ENCODE measurements at places on chromosomes 1 and 21. TPM values are rescaled to one million over a fixed set of nuclear protein-coding genes. Genes with fewer than 3 reads are reported as not detected.

The TEX38 gene
- not detected for total RNA-seq

The CYP4B1 gene
- total RNA-seq: 1,059 TPM

The TMEM125 gene
- total RNA-seq: 0.20 TPM

The CA6 gene
- total RNA-seq: not detected

The C1QC gene
- total RNA-seq: 130 TPM

The ATP6V1G3 gene
- total RNA-seq: not detected

The BATF3 gene
- 3.5 TPM for total RNA-seq

The ACTL8 gene
- total RNA-seq: not detected

- H3K27ac ChIP-seq: no peak overlapping the region
- H3K4me3 ChIP-seq: no peak overlapping the region
- H3K36me3 ChIP-seq: no peaks in the 10 kb centered on the region
- H3K27me3 ChIP-seq: no peaks in the 10 kb centered on the region
- DNase-seq: no peak
These were observed 363.7 kb downstream of the NEGR1 start for GRCh38 chr1:71918630-71919029.

- H3K27me3 ChIP-seq: no peaks in the 10 kb centered on the region
- no peak overlapping the region for H3K27ac ChIP-seq
- peaks cover 90% of the 10 kb centered on the region for H3K4me1 ChIP-seq
- DNase-seq: no peak
These were observed 5.3 kb downstream of the ARF1 start for GRCh38 chr1:228087771-228088251.

- no peaks in the 10 kb centered on the region for H3K4me1 ChIP-seq
These were observed 369.7 kb downstream of the RRAGC start for GRCh38 chr1:38489844-38490270.

GRCh38 chr1:154998818-154999570, 3.6 kb upstream of the ZBTB7B start:
- peaks cover 38% of the 10 kb centered on the region for H3K4me1 ChIP-seq
- no peaks in the 10 kb centered on the region for H3K36me3 ChIP-seq
- H3K27ac ChIP-seq: peak overlapping the region; percentile 98
- peak overlapping the region; percentile 58 for H3K4me3 ChIP-seq
- DNase-seq: no peak

- no peaks in the 10 kb centered on the region for H3K4me1 ChIP-seq
- no peaks in the 10 kb centered on the region for H3K36me3 ChIP-seq
- H3K27me3 ChIP-seq: no peaks in the 10 kb centered on the region
- no peak for DNase-seq
- H3K27ac ChIP-seq: no peak overlapping the region
These were observed 918 bp upstream of the CD2 start for GRCh38 chr1:116753312-116753711.

- no peaks in the 10 kb centered on the region for H3K27me3 ChIP-seq
- no peak overlapping the region for H3K27ac ChIP-seq
- H3K4me1 ChIP-seq: no peaks in the 10 kb centered on the region
- DNase-seq: no peak
These were observed 111.6 kb downstream of the SYT14 start for GRCh38 chr1:210049616-210050015.

DNA sequence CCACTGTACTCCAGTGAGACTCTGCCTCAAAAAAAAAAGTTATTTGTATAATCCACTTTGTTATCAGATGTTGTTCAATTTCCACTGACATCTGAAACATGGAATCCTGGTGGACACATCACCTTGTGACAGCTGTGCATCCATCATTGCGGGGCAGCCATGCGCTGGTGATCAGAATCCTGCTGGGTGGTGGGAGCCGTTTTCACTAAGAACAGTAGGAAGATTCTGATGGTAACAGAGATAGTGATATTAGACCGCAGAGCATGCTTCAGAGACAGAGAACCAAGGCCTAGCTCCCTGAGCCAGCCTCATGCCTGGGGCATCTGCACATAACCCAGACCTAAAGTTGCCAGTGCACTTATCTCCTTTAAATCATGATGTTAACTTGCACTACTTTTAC, 3.1 kb upstream of the SPRR3 start:
- no peaks in the 10 kb centered on the region for H3K36me3 ChIP-seq
- H3K4me1 ChIP-seq: no peaks in the 10 kb centered on the region
- DNase-seq: no peak
- no peak overlapping the region for H3K4me3 ChIP-seq
- H3K27ac ChIP-seq: no peak overlapping the region

DNA sequence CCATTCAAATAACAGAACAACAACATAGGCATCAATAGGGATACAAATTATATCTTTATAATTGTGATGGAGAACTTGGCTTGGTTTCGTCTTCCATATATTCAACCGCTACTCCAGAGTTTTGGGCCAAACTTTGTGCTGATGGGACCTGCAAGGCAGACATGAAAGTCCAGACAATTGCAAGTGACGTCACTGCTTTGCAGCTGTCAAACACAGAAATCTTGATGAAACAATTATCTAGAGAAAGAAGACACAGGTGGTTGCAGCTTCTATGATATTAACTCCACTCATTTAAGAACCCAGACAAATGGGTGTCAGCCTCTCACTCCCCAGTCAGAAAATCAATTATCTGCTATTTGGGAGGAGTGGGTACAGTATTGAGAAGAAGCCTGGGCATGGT, 390.6 kb downstream of the NUF2 start:
- no peak overlapping the region for H3K27ac ChIP-seq
- no peaks in the 10 kb centered on the region for H3K27me3 ChIP-seq
- no peak overlapping the region for H3K4me3 ChIP-seq
- no peaks in the 10 kb centered on the region for H3K36me3 ChIP-seq
- DNase-seq: no peak

- H3K4me1 ChIP-seq: no peaks in the 10 kb centered on the region
- peaks cover 7% of the 10 kb centered on the region for H3K36me3 ChIP-seq
- H3K27me3 ChIP-seq: no peaks in the 10 kb centered on the region
These were observed 60.4 kb downstream of the DESI2 start for GRCh38 chr1:244713332-244713731.

DNA sequence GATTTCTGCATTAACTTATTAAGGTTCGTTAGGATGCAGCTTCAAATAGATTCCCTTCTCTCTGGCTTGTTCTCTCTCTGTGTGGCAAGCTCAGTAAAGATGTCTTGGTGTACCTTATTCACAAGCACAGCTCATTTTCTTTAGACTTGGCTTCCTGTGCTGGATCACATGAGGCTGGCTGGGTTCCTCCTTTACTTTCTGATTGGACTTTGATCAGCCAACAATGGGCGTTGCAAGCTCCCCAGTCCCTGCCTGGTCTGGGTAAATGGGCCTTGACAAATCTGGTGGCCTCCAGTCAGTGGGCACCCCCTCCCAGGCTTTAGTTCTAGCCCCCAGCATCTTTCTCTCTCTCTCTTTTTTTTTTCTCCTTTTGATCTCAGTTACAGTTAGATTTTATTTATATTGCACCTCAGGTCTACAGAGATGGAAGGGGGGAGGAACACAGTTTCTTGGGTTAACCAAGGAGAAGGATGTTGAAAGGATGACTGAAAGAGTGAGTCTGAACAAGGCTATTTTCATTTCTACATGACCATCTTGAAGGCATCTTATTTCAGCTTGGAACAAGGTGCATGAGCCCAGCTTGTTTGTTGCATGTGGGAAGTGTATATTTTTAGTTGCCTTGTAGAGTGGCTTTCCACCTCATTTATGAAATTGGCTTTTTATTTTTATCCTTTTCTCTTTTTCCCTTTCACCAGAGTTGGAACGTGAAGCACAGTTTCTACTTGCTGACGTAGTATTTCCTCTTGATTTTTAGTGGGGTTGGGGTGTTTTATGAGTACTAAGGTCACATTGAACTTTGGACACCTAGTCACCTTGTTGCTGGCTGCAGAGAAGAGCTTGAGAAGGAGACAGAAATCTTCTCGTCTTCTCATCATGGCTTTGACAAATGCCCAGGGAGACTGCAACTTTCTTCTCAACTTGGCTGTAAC, 77.1 kb downstream of the PBX1 start:
- DNase-seq: no peak
- no peaks in the 10 kb centered on the region for H3K36me3 ChIP-seq
- H3K27me3 ChIP-seq: no peaks in the 10 kb centered on the region
- no peak overlapping the region for H3K27ac ChIP-seq
- H3K4me1 ChIP-seq: no peaks in the 10 kb centered on the region

GRCh38 chr1:22711591-22712501, 1.2 kb downstream of the EPHB2 start:
- H3K36me3 ChIP-seq: no peaks in the 10 kb centered on the region
- DNase-seq: no peak
- H3K4me3 ChIP-seq: peak overlapping the region; percentile 59
- H3K4me1 ChIP-seq: peaks cover 17% of the 10 kb centered on the region

GRCh38 chr1:178960482-178961240, 65.0 kb upstream of the FAM20B start:
- DNase-seq: no peak
- H3K36me3 ChIP-seq: no peaks in the 10 kb centered on the region
- H3K4me3 ChIP-seq: no peak overlapping the region
- H3K27ac ChIP-seq: no peak overlapping the region
- no peaks in the 10 kb centered on the region for H3K4me1 ChIP-seq

DNA sequence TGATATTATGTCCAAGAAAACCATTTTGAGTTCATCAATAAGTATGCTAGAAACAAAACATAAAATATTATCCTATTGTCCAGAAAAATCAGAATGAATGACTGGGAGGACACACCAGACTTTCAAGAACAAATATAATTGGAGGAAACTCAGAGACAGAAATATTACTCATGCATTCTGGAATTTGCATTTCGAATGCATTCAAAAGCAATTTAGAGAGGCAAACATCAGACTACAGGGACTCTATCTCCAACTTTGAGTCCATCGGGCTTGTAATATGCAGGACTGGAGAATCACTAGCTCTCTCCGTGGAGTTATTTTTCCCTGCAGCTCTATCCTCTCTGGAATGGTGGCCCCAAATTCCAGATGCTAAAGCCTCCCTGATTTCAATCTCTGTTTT, 161.8 kb downstream of the CDC42BPA start:
- no peak for DNase-seq
- H3K27ac ChIP-seq: no peak overlapping the region

DNA sequence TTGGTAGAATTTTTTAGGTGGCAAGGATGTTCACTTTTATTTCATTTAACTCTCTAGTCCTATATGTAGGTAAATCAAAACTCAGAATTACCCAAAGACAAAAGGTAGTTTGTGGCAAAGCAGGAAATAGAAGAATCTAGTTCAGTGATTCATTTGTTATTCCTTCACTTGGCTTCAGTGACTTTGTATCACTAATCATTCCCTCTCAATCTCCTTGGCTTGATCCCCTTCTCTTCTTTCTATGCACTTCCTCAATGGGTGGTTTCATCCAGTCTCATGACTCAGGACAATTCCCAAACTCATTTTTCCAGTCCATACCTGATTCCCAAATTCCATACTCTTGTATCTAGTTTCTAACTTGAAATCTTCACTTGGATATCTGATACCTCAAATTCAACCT, 64.9 kb downstream of the PRKACB start:
- H3K36me3 ChIP-seq: no peaks in the 10 kb centered on the region
- no peak overlapping the region for H3K27ac ChIP-seq
- no peaks in the 10 kb centered on the region for H3K27me3 ChIP-seq

GRCh38 chr1:165954940-165955339, 127.5 kb downstream of the UCK2 start:
- DNase-seq: no peak
- H3K4me3 ChIP-seq: no peak overlapping the region
- no peaks in the 10 kb centered on the region for H3K27me3 ChIP-seq
- H3K36me3 ChIP-seq: no peaks in the 10 kb centered on the region
- H3K27ac ChIP-seq: no peak overlapping the region

- peaks cover 13% of the 10 kb centered on the region for H3K4me1 ChIP-seq
- H3K27ac ChIP-seq: no peak overlapping the region
- peaks cover 44% of the 10 kb centered on the region for H3K36me3 ChIP-seq
- H3K27me3 ChIP-seq: no peaks in the 10 kb centered on the region
These were observed 65.9 kb downstream of the SLC37A1 start for GRCh38 chr21:42579456-42580075.

GRCh38 chr1:218346391-218347204, 1.5 kb downstream of the TGFB2 start:
- no peaks in the 10 kb centered on the region for H3K36me3 ChIP-seq
- H3K4me1 ChIP-seq: peaks cover 45% of the 10 kb centered on the region
- DNase-seq: peak; percentile 26
- H3K27me3 ChIP-seq: no peaks in the 10 kb centered on the region
- peak overlapping the region; percentile 89 for H3K27ac ChIP-seq

DNA sequence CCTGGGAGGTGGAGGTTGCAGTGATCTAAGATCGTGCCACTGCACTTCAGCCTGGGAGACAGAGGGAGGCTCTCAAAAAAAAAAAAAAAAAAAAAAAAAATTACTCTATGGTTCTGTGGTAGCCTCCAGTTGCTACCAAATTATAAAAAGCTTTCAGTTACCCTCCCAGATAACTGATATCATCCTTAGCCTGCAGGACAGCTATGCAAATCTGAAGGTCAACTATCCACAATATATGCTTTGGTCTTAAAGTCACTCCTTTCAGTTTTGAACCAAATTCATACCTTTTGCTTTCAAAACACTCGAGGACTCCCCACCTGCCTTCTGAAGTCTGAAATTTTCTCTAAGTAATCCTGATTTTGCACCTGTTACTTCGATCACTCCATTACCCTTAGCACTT, 3.1 kb downstream of the MIXL1 start:
- H3K27me3 ChIP-seq: no peaks in the 10 kb centered on the region
- no peak overlapping the region for H3K27ac ChIP-seq
- peaks cover 6% of the 10 kb centered on the region for H3K36me3 ChIP-seq
- peaks cover 13% of the 10 kb centered on the region for H3K4me1 ChIP-seq

DNA sequence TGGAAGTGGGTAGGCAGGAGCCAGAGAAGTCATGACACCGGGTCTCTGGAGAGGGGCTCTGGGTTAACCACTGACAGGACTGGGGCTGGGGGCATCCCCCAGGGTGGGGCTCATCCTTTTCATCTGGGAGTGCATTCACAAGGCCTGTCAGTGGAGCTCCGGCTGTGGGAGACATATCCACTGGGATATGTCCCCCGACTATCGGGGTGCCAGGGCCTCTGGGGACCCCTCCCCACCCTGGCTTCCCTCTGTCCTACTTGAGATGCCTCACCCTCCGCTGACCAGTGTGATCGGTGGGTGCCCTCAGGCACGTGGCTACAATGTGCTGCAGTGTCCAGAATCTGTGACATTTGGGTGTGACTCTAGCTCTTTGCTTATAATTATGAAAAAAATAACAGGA, 92.3 kb upstream of the CD34 start:
- H3K27ac ChIP-seq: no peak overlapping the region
- no peak overlapping the region for H3K4me3 ChIP-seq
- H3K27me3 ChIP-seq: no peaks in the 10 kb centered on the region
- H3K4me1 ChIP-seq: no peaks in the 10 kb centered on the region

- H3K36me3 ChIP-seq: no peaks in the 10 kb centered on the region
- no peaks in the 10 kb centered on the region for H3K27me3 ChIP-seq
- H3K4me1 ChIP-seq: no peaks in the 10 kb centered on the region
- no peak for DNase-seq
- peak overlapping the region; percentile 63 for H3K27ac ChIP-seq
These were observed 76.7 kb downstream of the NFASC start for GRCh38 chr1:204947338-204947737.

All from tibial nerve (tissue), 4 donors.